ENCODE measurements at places on chromosomes 3 and 15.
A peak's percentile ranks its signal among the peaks of the same experiment; 100 is the strongest.

- DNase-seq: no peak
Measured at GRCh38 chr3:170766823-170767575, 103.0 kb downstream of the RPL22L1 start.

DNA sequence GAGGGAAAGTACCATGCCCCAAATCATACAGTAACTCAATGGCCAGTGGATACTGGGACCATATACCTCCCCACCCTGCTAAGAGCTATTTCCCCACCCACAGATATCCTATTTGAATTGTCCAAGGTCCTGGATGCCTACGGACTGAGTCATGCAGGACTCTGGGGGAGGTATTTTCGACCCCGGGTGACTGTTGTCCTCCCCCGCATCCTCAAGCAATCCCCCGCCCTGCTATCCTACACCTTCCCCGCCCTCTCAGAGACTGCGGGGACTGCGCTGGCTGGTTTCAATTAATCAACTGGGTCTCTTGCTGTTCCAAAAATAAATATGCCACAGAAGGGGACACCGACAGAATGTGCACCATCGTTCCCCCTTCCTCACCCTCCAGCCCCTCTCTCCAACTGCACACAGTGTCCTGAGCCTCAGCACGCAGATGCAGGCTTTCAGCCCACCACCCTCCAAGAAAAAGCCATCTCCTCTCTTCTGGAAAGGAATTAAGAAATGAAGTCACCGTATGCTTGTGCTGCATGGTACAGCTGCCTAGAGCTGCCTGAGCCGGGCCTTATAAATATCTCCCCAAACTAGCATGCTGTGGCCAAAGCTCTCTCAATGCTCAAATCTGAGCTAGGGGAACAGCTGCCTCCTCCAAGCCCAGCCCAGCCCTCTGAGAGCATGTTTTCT is 8.1 kb downstream of the CAV3 start:
- peak; percentile 80 for DNase-seq

GRCh38 chr15:57654153-57654852 is 52.2 kb upstream of the POLR2M start:
- no peak for DNase-seq

DNA sequence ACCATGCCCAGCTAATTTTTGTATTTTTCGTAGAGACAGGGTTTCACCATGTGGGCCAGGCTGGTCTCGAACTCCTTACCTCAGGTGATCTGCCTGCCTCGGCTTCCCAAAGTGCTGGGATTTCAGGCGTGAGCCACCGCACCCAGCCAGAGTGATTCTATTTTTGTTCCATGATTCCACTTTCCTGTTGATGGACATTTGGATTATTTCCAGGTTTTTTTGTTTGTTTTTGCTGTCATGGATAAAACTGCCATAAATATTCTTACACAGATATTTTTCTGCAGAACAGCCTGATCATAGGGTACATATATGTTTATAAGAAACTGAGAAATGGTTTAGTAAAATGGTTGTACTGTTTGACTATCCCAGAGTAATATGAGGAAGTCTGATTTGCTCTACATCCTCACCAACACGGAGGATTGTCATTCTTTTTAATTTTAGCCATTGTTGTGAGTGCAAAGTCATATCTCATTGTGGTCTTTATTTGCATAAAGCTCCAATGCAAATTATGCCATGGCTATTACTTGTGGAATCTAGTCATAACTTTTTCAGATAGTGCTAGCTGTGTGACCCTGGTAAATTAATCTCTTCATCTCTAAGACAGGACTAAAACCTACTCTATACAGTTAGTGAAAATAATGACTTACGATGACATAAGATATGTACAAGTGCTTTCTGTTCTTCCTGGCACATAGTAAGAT is 42.7 kb downstream of the MAP6D1 start:
- DNase-seq: no peak

GRCh38 chr15:89361451-89362202 is 27.0 kb upstream of the POLG start:
- DNase-seq: peak; percentile 63
